ENCODE measurements at places on chromosomes 12 and 14. TPM values are rescaled to one million over a fixed set of nuclear protein-coding genes. Genes with fewer than 3 reads are reported as not detected.
A peak's percentile ranks its signal among the peaks of the same experiment; 100 is the strongest.

DCN gene
- total RNA-seq: 17.9 TPM

NPAS3 gene
- 21.1 TPM for total RNA-seq

AQP2 gene
- not detected for total RNA-seq

SIX6 gene
- total RNA-seq: not detected

CDCA4 gene
- total RNA-seq: 55.0 TPM

GRCh38 chr12:3117144-3117581 is 40.0 kb downstream of the TSPAN9 start:
- no peaks in the 10 kb centered on the region for H3K27me3 ChIP-seq
- H3K4me3 ChIP-seq: no peak overlapping the region
- no peak for DNase-seq
- no peak overlapping the region for H3K27ac ChIP-seq

DNA sequence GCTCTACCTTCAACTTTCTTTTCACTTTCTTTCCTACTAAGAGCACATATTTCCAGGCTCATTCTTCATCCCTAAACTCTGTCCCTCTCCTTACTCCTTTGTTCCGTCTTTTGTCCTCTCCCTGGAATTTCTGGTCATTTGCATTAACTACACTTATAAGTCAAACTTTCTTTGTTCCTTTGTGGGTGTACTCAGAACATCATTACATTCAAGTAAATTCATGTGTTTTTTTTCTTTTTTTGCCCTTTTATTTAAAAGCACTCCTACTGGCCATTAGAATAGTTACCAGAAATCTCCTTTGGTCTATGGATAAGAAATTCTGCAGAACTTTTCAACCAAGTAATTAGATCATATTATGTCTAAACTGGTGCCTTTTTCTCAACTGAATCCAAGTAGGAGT is 802.6 kb downstream of the DIO2 start:
- no peak for DNase-seq
- no peaks in the 10 kb centered on the region for H3K27me3 ChIP-seq
- H3K4me1 ChIP-seq: peaks cover 50% of the 10 kb centered on the region
- H3K27ac ChIP-seq: no peak overlapping the region

DNA sequence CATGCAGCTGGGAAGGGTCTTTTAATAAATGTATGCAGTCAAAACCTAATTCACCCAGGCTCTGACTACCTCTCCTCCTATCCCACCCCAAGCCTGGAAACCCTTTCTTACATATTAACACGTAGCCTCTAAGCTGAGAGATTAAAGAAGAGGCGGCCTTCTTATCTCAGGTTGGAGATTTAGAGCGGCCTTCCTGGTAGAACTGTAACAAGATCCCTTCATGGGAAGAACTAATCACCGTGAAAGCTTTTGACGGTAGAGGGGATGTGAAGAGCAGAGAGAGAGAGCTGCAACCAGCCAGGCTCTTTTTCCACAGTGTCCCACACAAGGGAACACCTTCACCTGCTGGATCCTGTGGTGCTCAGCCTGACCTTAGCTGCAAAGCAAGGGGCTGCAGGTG is 367.4 kb downstream of the MED13L start:
- DNase-seq: no peak
- H3K36me3 ChIP-seq: no peaks in the 10 kb centered on the region
- no peak overlapping the region for H3K4me3 ChIP-seq
- peaks cover 62% of the 10 kb centered on the region for H3K27me3 ChIP-seq
- no peak overlapping the region for H3K27ac ChIP-seq
- H3K4me1 ChIP-seq: no peaks in the 10 kb centered on the region

- no peak overlapping the region for H3K27ac ChIP-seq
- peaks cover 97% of the 10 kb centered on the region for H3K27me3 ChIP-seq
- H3K4me1 ChIP-seq: no peaks in the 10 kb centered on the region
- no peak overlapping the region for H3K4me3 ChIP-seq
Measured at GRCh38 chr12:113997365-113997764, 31.2 kb upstream of the RBM19 start.

- peaks cover 12% of the 10 kb centered on the region for H3K4me1 ChIP-seq
- peaks cover 4% of the 10 kb centered on the region for H3K27me3 ChIP-seq
- H3K27ac ChIP-seq: peak overlapping the region; percentile 85
- no peaks in the 10 kb centered on the region for H3K36me3 ChIP-seq
- H3K4me3 ChIP-seq: peak overlapping the region; percentile 79
- peak; percentile 48 for DNase-seq
Measured at GRCh38 chr12:4164559-4165558, 108.7 kb upstream of the CCND2 start.

GRCh38 chr12:79871621-79872020 is 63.3 kb downstream of the PPP1R12A start:
- no peak overlapping the region for H3K4me3 ChIP-seq
- peaks cover 24% of the 10 kb centered on the region for H3K36me3 ChIP-seq
- DNase-seq: no peak
- H3K27ac ChIP-seq: no peak overlapping the region

- no peak for DNase-seq
- H3K36me3 ChIP-seq: no peaks in the 10 kb centered on the region
- no peak overlapping the region for H3K4me3 ChIP-seq
- no peak overlapping the region for H3K27ac ChIP-seq
- H3K4me1 ChIP-seq: peaks cover 29% of the 10 kb centered on the region
Measured at GRCh38 chr12:75656648-75657047, 145.2 kb upstream of the KRR1 start.

GRCh38 chr12:53577941-53578352 is 48.2 kb downstream of the ATF7 start:
- DNase-seq: no peak
- H3K4me3 ChIP-seq: no peak overlapping the region

- H3K27ac ChIP-seq: no peak overlapping the region
- H3K27me3 ChIP-seq: peaks cover 6% of the 10 kb centered on the region
- DNase-seq: no peak
- H3K36me3 ChIP-seq: no peaks in the 10 kb centered on the region
Measured at GRCh38 chr12:100951756-100952155, 157.2 kb downstream of the ANO4 start.
